Nucleus accumbens (tissue), 56 donors: ENCODE measurements at places on chromosomes 5 and 9.

DNA sequence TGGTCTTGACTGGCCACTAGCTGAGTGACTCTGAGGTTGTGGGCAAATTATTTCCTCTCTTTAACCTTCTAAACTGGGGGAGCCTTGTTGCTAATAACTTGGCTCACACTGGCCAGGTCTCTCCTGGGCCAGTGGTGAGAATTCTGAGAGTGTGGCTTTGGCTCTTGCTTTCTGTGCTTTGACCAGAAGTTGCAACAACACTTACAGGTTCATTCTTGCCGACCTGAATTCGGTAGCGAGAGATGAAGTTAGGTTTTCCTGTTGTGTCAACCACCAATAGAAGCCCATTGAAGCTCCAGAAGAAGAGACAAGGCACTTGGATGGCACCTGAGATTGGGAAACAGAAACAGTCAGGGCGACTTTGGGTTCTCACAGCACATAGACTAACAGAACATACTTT is 19.8 kb downstream of the FAXDC2 start:
- no peak for DNase-seq

DNA sequence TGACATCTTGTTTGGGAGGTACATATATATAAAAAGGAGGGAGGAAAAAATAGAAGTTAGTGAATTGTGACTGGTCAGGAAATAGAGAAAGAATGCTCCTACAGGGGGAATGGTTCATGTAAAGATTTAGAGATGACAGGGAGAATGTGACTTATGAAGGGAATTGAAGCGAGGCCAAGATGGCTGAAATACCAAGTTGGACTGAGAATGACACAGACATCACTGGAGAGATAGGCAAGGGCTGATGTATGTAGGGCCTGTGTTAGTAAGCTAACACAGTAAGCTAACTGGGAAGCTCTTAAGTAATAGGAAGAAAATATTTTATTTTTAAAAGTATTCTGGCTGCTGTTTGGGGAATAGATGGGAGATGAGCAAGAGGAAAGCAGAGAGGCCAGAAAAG is 286.3 kb downstream of the NNT start:
- DNase-seq, result no peak

DNA sequence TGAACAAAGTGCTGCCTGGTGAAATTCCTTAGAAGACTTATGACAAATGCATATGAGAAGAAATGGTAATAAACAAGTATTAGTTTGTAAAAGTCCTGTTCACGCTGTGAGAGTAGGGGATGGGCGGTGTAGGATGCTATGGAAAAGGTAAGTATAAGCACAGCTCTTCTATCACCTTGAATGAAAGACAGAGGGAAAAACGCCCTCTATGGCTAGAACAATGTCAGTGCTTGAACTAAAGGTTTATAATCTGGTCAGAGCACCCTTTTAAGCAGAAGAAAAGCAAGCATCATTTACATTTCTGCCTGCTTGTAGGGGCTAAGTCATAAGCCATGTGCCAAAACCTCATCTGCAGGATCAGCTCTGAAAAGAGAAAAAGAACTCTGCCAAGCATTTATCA is 115.2 kb downstream of the LHFPL2 start:
- DNase-seq, result no peak

- DNase-seq, result no peak
Observed at GRCh38 chr5:125874717-125875116, 548.5 kb upstream of the GRAMD2B start.

- no peak for DNase-seq
Observed at GRCh38 chr9:89524963-89525362, 27.1 kb upstream of the SEMA4D start.

GRCh38 chr9:18766989-18767550 is 265.9 kb downstream of the SAXO1 start:
- DNase-seq, result no peak

GRCh38 chr5:77795268-77795667 is 19.1 kb upstream of the TBCA start:
- DNase-seq, result no peak

DNA sequence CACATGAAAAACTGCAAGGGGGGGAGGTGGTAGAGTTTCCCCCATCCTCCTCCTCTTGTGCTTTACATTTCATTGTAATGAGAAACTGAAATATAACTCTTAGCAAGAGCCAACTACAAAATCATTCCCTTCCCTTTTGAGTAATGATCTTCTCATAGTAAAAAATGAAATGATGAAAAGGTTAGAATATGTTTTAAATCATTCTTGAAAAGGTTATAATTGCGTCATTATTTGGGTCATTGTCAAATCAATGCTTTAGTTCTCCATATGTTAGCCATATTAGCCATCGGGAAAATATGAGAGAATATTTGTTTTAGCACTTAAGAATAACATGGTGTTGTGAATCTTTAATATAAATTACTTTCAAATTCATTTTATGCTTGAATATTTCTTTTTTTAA is 1185.0 kb upstream of the CDH18 start:
- no peak for DNase-seq

DNA sequence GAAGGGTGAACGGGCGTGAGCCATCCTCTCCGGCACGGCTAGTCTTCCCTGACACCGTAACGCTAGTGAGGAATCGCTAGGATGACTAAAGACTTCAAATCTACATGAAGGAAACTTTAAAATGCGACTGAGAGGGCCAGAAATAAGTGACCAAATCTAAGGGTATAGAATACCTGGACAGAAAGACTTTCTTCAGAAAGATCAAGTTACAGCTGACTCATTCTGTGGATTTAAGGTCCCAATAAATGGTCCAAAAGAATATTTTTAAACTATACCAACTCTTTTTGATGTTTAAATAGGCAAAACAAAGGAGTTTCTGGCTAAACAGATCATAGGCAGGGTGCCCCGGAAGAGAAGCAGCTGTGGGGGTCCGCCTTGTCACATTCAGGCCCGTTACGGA is 38.9 kb upstream of the CEP72 start:
- no peak for DNase-seq

- DNase-seq, result no peak
Observed at GRCh38 chr5:175681045-175681967, 23.4 kb downstream of the HRH2 start.

- no peak for DNase-seq
Observed at GRCh38 chr9:116008278-116008677, 145.3 kb upstream of the PAPPA start.

GRCh38 chr5:165757791-165758190 is 2252.4 kb downstream of the MAT2B start:
- DNase-seq, result no peak

DNA sequence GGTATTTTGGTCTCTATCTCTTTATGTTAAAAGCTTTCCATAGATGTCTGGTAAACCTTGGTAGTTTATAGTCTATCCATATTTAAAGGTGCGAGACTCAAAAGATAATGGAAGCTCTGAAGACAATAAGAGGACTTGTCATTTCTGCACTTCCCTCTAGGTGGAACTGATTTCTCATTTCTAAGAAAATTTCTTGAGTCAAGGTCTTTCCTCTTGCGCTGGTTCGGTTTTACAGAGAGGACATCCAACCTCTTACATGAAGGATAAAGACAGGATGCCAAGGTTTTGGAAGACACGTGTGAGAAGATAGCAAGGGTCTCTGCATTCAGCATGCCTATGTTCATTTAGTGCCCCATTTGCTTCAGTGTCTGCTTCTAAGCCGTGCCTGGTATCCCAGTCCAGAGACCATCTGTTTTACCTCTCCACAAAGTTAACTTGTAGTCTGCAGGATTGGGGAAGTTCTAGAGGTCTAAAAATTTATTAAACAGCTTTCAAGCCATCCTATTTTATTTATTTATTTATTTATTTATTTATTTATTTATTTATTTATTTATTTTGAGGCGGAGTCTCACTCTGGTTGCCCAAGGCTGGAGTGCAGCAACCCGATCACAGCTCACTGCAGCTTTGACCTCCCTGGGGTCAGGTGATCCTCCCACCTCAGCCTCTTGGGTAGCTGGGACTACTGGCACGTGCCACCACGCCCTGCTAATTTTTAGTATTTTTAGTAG is 41.6 kb downstream of the KIAA1191 start:
- no peak for DNase-seq

DNA sequence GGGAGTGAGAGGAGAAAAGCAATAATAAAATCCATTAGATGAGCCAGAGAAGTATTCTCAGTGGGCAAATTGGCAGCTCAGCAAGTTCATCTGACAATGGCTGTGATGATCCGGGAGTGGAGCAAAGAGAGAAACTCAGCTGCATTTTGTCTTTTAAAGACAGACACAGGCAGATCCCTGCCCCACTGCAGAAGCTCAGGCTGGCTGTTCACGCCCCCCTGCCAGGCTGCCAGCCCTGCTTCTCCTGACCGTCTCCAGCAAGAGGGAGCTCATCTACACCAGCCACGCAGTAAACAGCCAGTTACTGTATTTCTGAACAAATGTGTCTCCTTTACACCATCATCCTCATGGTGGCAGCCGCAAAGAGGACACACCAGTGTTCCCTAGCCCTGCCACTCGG is 114.3 kb upstream of the SARDH start:
- DNase-seq, result no peak

DNA sequence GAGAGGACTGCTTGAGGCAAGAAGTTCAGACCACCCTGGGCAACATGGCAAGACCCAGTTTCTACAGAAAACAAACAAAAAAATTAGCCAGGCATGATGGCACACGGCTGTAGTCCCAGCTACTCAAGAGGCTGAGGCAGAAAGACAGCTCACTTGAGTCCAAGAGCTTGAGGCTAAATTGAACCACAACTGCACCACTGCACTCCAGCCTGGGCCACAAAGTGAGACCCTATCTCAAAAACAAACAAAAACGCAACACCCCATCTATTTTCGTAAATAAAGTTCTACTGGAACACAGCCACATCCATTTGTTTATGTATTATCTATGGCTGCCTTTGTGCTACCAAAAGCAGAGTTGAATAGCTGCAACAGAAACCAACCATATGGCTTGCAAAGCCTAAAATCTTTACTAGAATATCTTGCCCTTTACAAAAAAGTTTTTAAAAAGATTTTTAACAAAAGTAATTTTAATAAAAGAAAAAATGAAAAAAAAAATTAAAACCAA is 67.5 kb downstream of the SETX start:
- no peak for DNase-seq

- DNase-seq, result no peak
Observed at GRCh38 chr5:91928754-91929521, 545.8 kb upstream of the ARRDC3 start.

DNA sequence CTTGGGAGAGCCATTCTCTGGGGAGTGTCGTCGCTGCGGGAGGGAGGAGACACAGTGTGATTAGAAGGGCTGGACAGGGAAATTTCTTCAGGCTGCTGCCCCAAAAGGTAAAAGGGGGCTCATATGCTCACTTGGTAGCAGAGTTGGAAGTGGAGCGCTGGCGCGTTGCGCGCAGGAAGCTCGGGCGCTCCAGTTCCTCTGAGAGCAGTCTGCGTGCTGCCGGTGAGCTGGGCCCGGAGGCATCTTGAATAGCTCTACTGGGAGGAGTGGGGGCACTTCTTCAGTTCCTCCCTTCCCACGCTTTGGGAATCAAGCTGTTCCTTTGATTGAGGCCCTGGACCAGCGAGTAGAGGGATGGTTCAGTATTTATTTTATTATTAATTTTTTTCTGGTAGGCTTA is 2.7 kb downstream of the RXFP3 start:
- DNase-seq, result no peak

GRCh38 chr9:130498918-130499698 is 54.3 kb downstream of the ASS1 start:
- no peak for DNase-seq

GRCh38 chr5:33311893-33312292 is 128.9 kb upstream of the TARS1 start:
- no peak for DNase-seq

DNA sequence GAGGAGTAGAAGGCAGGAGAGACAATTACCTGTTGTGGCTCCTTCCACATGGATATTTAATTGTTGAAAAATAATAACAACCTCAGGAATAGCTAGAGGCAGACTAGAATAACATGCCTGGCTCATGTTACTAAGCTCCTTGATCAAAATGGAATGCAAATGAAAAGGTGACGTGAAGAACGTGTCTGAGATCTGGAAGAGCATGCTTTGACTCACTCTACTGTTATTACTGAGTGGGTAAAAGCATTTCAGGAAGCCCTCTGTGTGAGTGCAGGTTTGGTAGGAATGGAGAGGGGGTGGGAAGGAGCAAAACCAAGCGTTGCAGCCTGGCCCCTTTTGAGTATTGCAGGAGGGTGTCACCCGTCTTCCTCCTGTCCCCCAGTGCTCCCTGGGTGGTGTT is 84.8 kb downstream of the EQTN start:
- no peak for DNase-seq

- DNase-seq, result no peak
Observed at GRCh38 chr5:122385286-122385685, 73.2 kb downstream of the SNCAIP start.

GRCh38 chr5:77145666-77146065 is 58.6 kb upstream of the ZBED3 start:
- no peak for DNase-seq

DNA sequence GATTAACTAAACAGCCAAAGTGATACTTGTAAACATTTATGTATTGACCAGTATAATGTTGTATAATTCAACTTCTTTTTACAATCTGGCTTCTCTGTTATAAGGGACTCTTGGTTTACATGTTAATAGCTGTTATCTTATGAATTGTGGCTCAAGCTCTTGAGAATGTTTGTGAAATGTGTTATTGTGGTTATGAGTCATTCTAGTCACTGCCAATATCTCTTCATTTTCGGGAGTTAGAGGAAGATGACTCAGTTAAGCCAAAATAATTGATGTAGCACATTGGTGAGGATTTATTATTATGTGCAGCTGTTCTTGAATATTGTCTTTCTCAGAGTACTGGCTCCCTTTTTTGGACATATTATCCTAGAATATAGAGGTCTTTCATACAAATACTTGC is 655.2 kb upstream of the RIOK2 start:
- DNase-seq, result no peak

DNA sequence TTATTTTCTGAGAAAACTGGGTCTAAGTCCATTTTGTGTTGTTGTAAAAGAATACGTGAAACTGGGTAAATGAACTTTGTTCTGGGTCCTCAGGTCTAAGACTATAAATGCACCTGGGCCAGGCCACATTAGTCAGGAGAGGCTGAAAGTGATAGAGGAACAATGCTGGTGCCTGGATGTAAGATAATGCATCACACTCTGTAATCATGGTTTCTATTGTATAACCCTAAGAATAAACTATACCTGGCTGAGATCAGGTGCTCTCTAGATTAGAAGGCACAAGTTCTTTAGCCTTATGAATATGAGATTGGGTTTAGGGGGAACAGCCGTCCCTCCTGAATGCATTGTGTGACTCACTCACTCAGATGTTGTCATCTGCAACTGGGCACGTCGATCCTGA is 675.5 kb downstream of the HTR1A start:
- DNase-seq, result no peak

- DNase-seq, result no peak
Observed at GRCh38 chr5:103829585-103829984, 267.0 kb upstream of the NUDT12 start.

- no peak for DNase-seq
Observed at GRCh38 chr9:109771796-109772531, 8.0 kb upstream of the PALM2AKAP2 start.
